Activated gamma-delta T cell (primary cell): ENCODE measurements at places on chromosomes 5 and 9.

DNA sequence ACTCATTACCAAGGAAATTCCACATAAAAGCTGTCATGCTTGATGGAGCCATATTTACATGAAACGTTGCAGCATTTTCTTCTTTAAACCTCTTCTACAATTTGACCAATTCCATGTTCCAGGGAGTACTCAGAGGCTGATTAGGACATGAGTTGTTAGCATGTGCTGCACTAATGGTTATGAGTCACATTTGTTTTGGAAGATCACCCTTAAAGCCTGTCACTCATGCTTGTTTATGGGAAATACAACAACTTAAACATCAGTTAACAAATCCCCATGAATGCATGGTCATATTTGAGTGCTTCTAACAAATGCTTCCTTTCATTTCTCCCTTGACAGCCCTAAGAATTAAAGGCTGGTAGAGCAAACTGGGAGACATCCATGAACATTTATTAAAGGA is 156.1 kb downstream of the GHR start:
- DNase-seq = no peak

DNA sequence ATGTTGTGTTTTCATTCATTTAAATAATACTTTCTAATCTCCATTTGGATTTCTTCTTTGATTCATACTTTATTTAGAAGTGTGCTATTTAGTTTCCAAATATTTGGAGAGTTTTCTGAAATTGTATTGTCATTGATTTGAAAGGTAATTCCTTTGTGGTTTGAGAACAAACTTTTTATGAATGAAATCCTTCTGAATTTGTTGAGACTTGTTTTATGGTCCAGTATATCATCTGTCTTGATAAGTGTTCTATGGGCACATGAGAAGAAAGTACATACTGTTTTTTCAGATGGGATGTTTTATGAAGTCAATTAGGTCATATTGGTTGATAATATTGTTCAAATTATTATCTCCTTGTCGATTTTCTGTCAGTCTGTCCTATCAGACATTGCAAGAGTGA is 953.8 kb downstream of the NR2F1-AS1 start:
- DNase-seq = no peak

DNA sequence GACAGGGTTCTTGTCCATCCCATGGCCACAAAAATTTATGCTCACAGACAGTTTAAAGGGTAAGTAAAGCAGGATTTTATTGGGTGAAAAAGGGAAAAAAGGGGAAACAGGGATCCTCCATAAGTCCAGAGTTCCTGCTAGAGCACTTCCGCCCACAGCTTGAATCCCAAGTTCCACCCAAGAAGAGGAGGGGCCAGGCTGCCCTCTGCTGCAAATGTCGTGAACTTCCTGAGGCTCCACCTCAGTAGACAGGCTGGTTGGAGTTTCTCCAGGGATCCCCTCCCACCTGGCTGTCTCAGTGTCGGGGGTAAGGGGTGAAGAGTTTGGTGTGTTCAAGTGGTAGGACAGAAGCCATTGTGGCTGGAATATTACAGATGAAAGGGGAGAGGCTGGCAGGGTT is 275.0 kb upstream of the SGCD start:
- DNase-seq = no peak

GRCh38 chr5:109855056-109855455 is 165.3 kb downstream of the MAN2A1 start:
- DNase-seq = no peak

- DNase-seq = no peak
Observed at GRCh38 chr9:89929315-89929672, 324.5 kb downstream of the GADD45G start.

- no peak for DNase-seq
Observed at GRCh38 chr9:111016016-111016415, 22.3 kb downstream of the LPAR1 start.

- no peak for DNase-seq
Observed at GRCh38 chr5:14396066-14396465, 185.5 kb upstream of the OTULINL start.

- DNase-seq = no peak
Observed at GRCh38 chr5:95256991-95257390, 27.9 kb downstream of the MCTP1 start.

DNA sequence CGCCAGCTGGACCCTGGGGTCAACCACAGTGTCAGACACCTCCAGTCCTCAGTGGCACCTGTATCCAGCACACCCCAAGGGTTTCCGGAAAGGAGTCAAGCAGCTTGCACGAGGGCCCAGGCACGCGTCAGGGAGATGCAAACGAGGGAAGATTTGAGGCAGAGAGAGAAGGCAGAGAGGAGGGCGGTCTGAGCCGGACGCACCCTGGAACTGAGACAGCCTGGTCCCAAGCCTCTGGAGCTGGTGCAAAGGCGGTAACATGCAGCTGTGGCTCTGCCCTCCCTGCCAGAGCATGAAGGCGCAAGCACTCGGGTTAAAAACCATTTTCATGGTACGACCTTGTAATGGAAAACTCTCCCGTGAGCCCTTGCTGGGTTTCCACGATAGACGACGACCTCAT is 32.2 kb downstream of the SLC6A18 start:
- no peak for DNase-seq

- no peak for DNase-seq
Observed at GRCh38 chr5:2270467-2270866, 387.7 kb upstream of the IRX4 start.

- no peak for DNase-seq
Observed at GRCh38 chr5:7878381-7878873, 9.5 kb downstream of the MTRR start.

DNA sequence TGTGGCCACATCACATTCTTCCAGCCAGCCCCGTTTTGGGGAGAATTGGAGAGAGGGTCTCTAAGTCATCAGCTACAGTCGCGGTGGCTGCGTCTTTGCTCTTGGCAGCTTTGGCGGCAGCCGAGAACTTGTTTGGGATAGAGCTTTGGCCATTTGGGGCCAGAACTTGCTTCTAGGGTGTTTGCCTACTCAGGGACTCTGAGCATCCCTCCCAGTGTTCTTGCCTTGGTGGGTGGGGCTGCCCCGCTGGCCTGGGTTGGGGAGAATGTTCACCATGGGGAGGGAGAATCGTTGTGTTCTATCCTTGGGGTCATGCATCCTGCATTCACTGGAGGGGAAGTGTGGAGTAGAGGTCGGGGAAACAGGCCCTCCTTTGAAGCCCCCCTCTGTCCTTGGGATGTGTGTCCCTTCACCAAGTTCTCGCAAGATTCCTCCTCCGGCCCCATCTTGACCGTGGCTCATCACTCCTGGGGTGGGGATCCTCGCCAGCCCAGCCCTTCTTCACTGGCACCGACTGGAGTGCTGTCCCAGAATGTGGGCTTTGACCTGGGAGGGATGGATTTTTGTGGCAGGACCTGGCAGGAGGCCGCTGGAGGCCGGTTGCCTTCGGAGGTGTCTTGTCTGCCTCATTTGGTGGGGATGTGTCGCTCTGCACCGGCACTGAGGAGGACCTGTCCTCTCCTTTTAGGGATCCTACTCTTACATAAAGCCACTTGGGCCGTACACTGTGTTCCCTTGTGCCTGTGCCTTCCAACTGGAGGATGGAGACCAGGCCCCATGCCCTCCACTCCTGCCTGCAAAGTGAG is 3.5 kb downstream of the PHF2 start:
- DNase-seq = no peak

DNA sequence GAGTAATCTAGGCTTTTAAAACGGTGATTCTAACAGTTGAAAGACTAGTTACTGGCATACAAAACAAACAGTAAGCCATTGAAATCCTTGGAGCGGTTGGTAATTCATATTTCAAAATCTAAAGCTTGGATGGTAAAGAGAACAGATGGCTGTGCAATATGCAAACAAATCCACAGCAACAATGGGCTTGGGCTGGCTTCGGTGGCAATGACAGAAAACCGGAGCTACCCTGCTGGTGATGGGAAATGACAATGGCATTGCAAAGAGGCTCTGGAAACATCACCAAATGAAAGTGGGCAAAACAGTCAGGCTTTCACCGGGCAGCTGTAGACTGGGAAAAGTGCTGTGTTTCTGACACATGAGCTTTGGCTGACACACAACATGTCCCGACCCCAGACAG is 42.2 kb downstream of the MED27 start:
- DNase-seq = no peak

- DNase-seq = no peak
Observed at GRCh38 chr5:149931992-149932436, 12.6 kb downstream of the PDE6A start.

- DNase-seq = no peak
Observed at GRCh38 chr9:126411225-126411947, 84.8 kb downstream of the MVB12B start.

GRCh38 chr5:14810928-14811572 is 60.5 kb downstream of the ANKH start:
- DNase-seq = no peak

DNA sequence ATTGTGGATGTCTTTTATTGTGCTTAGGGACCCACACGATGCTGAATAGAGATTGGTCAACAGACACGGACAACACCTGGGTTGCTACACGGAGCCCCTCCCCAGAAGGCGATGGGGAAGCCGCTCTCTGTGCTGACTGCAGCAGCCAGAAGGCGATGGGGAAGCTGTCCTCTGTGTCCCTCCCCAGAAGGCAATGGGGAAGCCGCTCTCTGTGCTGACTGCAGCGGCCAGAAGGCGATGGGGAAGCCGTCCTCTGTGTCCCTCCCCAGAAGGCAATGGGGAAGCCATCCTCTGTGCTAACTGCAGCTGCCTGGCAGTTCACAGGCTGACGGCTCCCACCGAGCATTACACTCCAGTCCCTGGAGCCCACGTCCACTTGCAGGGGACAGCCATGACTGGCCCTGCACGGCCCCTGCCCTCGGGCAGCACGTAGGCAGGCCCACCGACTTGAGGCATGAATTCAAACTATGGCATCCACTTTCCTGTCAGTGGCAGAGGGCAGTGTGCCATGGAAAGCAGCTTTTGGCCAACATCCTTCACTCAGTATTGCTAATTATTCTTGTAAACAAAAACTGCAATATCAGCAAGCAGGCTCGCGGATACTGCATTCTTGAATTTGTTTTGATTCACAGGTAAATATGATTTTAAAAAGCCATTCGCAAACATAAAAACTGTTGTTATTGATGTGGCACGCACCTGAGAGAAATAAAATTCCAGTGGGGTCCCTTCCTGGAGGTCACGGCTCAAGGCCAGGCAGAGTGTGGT is 48.1 kb upstream of the CLPTM1L start:
- no peak for DNase-seq

- DNase-seq = no peak
Observed at GRCh38 chr5:137754961-137755762, 999 bp upstream of the HNRNPA0 start.

DNA sequence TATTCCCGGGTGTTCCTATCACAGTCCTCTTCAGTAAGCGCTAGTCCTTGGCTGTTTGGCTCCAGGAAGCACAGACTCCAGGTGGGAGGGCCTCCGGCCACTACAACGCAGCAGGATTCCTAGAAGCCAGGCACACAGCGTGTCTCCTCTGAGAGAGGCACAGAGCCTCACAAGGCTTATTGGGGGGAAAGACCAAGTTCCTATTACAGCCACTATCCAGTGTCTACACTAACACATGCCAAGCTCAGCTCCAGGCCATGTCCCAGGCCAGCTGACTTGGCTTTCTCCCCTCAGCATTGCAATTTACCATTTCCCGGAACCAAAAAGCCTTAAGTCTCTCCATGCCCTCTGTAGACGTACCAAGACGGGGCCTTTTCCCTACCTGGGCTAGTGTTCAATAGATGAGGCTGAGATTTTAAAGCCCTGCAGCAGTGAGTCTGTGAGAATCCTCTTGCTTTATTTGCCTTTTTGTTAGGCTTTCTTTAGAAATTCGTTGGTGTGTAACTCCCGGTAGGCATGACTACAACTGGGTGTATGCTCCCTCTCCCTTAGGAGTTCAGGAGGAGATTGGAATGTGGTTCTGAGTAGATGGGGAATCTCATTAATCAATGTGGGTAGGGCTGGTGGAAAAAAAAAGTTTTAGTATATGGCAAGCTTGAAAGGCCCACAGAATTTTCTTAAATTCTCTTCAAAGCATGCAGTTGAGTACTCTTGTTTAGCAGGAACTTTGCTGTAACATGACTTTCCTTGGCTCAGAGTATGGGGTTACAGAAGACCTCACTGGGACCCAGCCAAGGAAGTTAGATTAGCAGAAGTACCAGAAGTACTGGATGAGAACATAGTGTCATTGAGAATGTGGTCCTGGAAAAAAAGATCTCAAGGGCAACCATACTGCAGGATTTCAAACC is 84.3 kb upstream of the SLC1A3 start:
- no peak for DNase-seq

- DNase-seq = no peak
Observed at GRCh38 chr9:81092057-81092456, 597.3 kb downstream of the TLE1 start.

DNA sequence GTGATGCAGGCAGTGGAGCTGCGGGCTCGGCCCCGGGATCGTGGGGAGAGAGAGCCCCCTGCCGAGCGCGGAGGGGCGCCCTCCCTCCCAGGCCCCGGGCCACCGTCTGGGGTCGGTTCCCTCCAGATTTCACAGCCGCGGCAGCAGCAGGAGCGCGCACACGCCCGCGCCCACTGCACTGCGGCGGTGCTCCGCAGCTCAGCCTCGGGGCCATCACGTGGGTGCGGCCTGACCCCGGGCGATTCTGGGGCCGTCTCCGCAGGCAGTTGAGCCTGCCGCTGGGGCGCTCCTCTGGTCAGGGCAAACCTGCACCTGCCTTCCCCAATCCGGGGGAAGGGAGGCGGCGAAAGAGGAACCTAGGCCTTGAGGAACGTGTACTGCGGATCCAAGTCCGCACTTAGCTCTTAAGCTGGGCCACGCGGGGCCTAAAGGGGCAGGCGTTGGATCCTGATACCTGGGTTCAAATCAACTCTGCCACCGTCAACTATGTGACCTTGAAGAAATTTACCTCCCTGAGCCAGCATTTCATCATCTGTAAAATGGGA is 9.4 kb upstream of the DELE1 start:
- DNase-seq = no peak

DNA sequence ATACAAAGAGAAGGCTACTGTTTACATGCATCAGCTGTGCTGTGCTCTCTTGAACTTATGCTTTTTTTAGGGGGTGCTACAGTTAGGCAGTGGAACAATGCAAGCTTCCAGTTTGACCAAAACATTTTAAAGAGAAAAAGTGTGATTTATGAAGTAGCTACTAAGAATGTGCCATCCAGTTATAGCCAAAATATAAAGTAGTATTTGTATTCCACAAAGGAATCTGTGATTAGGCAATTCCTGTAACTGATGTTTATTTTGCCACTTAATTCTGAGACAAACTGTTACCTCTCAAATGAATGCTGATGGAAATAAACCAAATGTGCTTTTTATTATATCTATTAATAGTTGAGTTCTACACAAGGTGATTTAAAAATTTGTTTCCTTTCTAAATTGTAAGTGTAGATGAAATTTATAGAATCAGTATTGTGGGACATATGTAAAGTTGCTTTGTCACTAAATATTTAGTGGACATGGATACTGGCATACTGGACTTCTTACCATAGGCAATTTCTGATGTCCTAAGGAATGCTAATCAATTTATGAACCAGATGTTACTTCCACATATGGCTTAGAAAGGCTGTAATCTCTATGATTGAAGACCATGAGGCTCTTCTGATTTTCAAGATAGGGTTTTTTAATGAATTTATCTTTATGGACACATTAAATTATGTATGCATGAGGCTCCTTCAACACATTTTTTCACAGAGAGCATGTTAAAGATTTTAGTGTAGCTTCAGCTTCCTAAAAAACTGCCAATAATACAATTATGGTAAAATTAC is 410.2 kb downstream of the PRR16 start:
- DNase-seq = no peak

GRCh38 chr5:36733183-36733582 is 126.8 kb downstream of the SLC1A3 start:
- DNase-seq = no peak
